ENCODE measurements at places on chromosomes 16 and 17.
A peak's percentile ranks its signal among the peaks of the same experiment; 100 is the strongest.

DNA sequence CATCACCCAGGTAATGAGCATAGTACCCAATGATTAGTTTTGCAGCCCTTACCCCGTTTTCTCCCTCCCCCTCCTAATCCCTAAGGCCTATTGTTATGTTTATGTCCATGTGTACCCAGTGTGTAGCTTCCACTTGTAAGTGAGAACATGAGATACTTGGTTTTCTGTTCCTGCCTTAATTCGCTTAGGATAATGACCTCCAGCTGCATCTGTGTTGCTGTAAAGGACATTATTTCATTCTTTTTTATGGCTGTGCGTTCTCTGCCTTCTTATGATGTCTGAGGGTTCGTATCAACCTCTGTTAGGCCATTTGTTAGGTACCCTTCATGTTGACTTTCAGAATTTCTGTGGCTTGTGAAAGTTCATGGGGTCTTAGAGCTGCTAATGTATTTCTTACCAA, 31.0 kb downstream of the CTCF start:
- DNase-seq = no peak

DNA sequence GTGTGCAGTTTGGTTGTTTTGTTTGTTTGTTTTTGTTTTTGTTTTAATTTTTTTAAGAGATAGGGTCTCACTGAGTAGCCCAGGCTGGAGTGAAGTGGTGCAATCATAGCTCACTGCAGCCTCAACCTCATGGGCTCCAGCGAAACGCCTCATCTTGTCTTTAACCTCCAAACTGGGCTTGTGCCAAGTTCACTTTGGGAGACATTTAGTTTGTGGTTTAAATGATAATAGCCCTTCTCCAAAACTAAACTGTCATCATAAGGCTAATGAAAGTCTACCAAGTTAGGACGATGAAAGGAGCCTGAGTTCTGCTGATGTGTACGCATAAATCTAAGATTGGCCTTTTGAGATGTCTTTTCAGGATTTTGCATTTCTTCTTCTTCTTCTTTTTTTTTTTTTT, 6.5 kb upstream of the CARD14 start:
- DNase-seq = no peak

DNA sequence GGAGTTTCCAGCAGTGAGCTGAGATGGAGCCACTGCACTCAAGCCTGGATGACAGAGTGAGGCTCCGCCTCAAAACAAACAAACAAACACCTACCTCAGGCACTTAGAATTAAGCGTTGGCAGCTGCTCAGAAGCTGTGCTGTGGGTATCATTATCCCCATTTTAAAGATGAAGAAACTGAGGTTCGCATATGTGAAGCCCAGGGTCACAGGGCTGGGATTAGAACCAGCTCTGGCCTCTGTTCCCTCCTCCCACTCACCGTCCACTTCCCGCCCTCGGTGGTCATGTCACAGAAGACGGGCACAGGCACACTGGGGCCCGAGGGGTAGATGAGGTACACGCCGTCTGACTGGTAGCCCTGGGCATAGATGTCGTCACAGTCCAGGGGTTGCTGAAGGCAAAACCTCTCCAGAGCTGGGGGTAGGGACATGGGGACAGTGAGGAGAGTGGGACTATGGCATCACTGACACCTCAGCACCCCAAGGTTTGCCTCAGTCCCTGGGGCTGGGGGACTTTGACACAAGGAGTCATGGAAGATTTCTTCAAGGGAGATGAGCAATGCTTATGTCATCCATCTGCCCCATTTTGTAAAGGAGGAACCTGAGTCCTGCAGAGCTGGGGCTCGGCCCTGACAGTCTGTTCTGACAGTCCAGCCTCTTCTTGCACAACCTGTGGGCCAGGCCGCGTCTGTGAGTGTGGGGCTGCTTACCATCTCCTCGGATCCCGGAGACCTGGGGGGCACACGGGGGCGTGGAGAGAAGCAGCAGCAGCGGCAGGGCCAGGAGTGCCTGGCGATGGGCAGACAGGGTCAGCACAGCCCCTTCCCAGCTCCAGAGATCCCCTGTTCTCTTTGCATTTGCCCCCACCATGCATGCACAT, 700 bp downstream of the MFAP4 start:
- DNase-seq = peak; percentile 94

- no peak for DNase-seq
Measured at GRCh38 chr16:84484579-84485254, 19.7 kb downstream of the MEAK7 start.

DNA sequence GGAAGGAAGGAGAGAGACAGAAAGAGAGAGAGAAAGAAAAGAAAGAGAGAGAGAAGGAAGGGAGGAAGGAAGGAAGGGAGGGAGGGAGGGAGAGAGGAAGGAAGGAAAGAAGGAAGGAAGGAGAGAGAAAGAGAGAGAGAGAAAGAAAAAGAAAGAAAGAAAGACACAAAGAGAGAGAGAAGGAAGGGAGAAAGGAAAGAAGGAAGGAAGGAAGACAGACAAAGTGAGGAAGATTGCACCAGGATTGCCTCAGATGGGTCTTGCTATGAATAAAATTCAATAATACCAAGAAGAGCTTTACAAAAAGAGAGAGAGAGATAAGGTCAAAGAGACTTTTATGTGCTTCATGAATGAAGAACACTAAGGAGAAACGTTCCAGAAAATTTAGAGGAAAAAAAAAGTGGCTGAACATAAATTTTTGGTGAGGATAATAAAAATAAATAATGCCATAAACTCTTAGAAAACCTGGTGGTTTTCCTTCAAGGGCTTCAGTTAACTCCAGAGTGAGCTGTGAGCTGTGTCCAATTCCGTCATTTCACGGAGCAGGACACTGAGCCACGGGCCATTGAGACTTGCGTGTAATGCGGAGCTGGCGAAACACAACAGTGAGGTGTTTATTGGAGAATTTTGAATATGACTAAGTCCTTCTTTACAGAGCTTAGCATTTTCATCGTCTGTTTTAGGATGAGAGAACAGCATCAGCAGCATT, 72.7 kb upstream of the TNRC6C start:
- DNase-seq = no peak

DNA sequence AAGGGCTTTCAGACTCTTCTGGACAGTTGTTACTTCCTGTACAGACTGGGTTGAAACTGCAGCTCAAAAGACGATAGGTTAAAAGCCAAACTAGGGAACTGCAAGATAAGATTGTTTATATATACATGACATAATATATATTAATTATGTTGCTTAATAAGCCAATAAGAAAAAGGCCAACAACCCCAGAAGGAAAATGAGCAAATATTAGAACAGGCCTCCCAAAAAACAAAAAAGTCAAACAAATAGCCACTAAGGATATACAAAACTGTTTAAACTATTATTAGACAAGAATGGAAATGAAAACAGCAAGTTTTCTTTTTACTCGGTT, 495 bp upstream of the CMTR2 start:
- DNase-seq = no peak
